ENCODE measurements at places on chromosomes 7 and 10.

DNA sequence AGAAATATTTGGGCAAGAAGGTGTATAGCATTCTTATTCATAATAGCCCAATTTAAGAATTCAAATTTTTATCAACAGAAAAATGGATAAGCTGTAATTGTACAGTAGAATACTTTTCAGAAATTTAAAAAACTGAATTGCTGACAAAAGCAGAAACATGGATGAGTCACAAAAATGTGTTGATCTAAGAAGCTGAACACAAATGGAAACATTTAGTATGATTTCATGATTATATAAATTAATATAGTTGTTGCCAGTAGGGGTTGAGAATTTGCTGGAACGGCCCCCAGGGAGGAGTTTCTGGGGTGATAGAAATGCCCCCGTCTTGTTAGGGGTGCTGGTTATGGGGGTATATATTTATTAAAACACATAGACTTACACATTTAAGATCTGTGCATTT, 179.1 kb downstream of the KLF6 start:
- DNase-seq, result no peak

DNA sequence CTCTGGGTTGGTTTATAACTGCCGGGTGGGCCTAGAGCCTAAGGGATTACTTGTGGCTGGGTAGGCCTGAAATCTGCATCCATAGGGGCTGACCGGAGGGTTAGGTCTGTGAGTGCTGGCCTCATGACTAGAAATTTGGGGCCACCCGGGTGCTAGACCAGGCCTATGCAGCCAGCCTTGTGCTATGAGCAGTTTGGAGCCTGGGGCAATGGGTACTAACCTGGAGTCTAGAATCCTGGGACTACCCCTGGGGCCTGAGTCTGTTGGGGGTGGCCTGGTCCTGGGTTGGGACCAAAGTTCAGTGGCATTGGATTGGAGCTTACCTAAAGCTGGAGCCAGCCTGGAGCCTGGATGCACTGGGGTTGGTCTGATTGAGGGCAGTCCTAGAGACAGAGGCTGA, 995.2 kb downstream of the ANKRD7 start:
- DNase-seq, result no peak

DNA sequence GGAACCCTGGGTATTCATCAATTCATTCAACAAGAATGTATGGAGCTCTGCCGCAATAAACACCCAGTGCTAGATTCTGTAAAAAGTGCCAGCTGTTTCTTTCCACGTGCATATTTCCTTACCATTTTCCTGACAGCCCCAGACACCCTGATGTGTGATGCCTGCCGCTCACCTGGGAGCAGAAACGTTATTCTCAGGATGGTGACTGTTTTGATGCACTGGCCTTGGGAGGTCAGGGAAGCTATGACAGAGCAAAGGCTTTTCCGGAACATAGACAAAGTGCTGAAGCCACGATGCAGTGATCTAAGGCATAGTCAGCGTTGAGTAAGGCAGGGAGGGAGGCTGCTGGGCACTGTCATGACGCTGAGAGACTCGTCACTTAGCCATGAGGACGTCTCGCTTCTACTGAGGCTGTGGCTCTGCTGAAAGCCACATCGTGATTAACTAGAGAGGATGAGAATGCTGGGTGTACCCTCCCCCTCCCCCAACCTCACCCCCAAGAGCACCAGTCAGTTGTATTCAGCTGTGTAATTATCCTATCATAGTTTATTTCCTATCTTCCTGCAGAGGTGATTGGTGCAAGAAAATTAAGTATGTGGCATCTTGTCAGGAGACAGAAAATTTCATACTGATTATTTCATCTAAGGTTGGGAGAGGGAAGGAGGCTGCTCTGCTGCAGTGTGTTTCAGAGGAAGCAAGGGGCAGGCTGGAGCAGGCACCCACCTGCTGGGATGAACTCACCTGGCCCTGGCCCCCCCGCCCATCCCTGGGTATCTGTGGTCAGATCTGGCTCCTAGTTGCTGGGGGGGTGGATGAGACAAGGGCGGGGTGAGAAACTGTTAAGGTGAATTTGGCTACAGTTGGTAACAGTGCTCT, 48.8 kb upstream of the SMNDC1 start:
- DNase-seq, result peak; percentile 61

DNA sequence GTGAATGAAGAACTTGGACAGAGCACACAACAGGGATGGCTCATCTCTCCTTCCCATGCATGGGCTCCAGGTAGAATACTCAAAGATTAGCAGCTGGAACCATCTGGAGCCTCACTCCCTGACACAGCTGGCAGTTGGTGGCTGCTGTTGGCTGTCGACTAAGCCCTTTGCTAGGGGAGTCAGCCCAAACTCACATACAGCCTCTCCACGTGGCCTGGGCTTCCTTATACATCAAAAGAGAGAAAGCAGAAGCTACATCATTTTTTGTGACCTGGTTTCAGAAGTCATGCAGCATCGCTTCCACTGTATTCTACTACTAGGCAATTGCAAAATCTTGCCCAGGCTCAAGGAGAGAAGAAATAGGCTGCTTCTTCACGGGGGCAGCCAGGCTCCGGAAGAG, 24.4 kb downstream of the ASNS start:
- DNase-seq, result no peak

- no peak for DNase-seq
These were observed 141.8 kb downstream of the CTTNBP2 start for GRCh38 chr7:117731455-117731854.

DNA sequence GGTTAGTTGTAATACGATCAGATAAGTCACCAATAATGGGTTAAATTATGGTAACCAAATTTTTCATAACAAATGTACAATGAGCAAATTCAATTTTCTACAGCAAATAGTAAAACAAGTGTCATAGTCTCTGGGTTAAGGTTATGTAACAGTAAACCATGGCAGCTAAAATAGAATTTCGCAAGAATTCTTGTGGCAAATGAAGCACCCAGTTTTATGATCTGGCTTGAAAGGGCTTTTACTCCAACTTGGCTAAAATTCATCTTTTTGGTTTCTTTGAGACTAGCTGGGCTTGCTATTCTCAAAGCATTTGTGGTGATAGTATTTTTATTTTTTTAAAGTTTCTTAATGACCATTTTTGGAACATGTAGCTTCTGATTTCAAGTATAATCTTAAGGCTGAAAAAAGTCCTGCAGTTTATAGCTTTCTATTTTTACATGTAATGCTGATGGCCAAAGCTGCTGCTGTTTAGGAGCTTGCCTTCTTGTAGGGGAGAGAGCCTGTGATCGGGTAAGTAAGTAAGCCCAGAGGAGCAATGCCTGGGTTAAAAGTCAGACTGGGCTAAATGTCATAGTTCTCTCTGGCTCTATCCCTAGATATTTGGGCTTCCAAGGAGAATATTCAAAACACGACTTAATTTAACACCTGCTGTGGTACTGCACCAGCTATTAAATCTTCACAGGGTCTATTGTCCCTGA, 55.5 kb upstream of the SYPL1 start:
- DNase-seq, result no peak

GRCh38 chr7:94384315-94384714, 10.4 kb upstream of the COL1A2 start:
- DNase-seq, result no peak

GRCh38 chr7:1452205-1452604, 7.1 kb downstream of the MICALL2 start:
- no peak for DNase-seq

DNA sequence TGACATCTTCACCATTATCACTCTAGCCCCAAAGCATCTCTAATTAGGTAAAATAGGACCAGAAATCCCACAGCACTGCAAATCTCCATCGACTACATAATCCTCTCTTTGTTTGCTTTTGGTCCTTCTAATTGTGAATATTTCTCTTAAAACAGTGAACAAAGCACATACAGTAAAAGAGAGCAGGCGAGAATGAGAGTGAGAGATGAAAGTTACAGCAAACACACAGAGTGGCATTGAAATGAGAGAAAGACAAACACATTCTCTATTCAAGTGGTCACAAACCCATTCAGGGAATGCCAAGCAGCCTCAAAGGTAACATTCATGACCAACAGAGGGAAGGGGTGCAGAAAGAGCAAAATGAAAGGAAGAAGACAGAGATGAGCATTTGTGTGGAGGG, 109.8 kb upstream of the PTN start:
- no peak for DNase-seq

GRCh38 chr7:94301024-94301586, 93.6 kb upstream of the COL1A2 start:
- no peak for DNase-seq

DNA sequence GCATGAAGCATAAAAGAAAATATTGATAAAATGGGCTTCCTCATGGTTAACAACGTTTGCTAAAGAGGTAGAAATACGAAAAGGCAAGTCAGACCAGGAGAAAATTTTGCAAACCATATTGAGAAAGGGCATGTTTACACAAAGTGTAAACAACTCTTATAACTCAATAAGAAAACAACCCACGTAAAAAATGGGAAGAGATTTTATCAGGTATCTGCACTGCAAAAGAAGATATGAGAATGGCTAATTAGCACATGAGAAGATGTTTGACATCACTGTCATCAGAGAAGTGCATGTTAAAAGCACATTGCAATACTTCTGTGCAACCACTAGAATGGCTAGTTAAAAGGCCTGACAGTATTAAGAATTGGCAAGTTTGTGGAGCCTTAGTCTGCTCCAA, 99.5 kb downstream of the VPS50 start:
- no peak for DNase-seq

Data from stimulated activated CD4-positive, alpha-beta T cell treated with anti-CD3 and anti-CD28 coated beads, Interleukin-2, amount 100 ng/mL, for 24 hours (primary cell).